ENCODE measurements at places on chromosomes 16 and 17. TPM values are rescaled to one million over a fixed set of nuclear protein-coding genes. Genes with fewer than 3 reads are reported as not detected.

DNA sequence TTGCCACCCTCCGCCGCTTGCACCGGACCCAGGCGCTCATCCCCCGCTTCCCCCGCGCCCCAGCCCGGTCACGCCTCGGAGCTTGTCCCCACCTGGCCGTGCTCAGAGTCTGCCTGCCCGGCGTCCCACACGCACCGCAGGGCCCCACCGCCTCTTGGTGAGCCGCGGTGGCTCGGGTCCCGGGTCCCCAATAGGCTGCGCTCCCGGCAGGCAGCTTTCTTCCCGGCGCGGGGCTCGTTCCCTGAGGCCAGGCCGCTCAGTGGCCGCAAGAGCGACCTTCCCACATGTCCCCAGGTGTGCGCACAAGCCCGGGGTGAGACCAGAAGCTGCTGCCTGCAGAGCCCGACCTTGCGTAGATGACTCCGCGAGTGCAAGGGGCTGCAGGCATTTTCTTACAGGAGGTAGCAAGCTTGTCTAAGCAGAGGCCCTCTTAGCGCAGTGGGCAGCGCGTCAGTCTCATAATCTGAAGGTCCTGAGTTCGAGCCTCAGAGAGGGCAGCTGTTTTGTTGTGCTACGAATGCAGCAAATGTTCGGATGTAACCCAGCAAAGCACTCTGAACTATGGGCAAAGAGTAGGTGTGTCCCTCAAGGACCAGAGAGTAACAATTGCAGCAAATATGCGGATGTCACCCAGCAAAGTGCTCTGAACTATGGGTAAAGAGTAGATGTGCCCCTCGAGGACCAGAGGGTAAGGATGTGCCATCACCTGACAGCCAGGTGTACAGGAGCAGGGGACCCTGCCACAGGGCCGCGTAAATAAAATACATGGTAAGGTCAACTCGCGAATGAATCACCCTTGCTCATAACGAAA lies 15.6 kb downstream of the TLE7 start:
- DNase-seq = no peak
- H3K4me1 ChIP-seq = no peaks in the 10 kb centered on the region
- peaks cover 14% of the 10 kb centered on the region for H3K27me3 ChIP-seq
- H3K27ac ChIP-seq = no peak overlapping the region

- H3K27me3 ChIP-seq = no peaks in the 10 kb centered on the region
- peaks cover 28% of the 10 kb centered on the region for H3K4me1 ChIP-seq
Observed at GRCh38 chr17:57106107-57106835, 21.2 kb downstream of the AKAP1 start.

DNA sequence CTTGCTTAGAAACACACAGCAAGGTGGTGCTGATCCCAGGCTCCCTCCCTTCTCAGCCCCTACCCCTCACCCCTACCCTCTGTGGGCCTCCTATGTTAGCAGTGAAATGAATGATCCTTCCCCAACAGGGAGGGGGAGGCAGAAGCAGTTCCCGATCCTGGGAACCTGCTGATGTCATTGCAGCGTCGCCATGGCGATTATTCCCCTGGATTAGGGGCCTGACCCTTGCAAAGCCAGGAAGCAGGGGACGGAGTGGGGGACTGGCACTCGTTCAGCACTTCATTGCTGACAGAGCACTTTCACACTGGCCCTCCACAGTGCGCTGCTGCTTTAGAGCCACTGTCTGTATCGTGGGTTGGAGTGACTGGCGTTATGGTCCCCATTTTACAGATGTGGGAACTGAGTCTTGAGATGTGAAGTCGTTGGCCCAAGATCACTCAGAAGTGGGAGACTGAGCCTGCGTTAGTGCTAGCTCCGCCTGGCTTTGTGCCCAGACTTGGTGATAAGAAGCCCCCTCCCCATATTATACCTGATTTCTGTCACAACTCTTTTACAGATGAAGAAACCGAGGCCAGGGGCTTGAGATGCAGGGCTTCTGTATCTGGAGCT lies 26.6 kb downstream of the LASP1 start:
- no peak overlapping the region for H3K27ac ChIP-seq
- peaks cover 47% of the 10 kb centered on the region for H3K36me3 ChIP-seq
- no peak for DNase-seq
- no peak overlapping the region for H3K4me3 ChIP-seq
- peaks cover 8% of the 10 kb centered on the region for H3K4me1 ChIP-seq

DNA sequence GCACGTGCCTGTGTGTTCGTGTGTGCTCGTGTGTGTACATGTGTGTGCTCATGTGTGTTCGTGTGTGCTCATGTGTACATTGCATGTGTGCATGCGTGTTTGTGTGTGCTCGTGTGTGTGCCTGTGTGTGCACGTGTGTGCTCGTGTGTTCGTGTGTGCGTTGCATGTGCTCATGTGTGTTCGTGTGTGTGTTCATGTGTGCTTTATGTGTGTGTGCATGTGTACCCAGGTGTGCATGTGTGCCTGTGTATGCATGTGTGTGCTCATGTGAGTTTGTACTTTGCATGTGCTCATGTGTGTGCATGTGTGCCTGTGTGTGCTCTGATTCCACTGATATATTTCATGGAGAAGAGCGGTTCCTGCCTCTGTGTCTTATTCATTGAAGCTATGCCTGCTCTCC lies 265.5 kb downstream of the FOXL1 start:
- no peak for DNase-seq
- H3K27me3 ChIP-seq = no peaks in the 10 kb centered on the region
- no peaks in the 10 kb centered on the region for H3K4me1 ChIP-seq

Gene DHX40
- total RNA-seq = 23.3 TPM

DNA sequence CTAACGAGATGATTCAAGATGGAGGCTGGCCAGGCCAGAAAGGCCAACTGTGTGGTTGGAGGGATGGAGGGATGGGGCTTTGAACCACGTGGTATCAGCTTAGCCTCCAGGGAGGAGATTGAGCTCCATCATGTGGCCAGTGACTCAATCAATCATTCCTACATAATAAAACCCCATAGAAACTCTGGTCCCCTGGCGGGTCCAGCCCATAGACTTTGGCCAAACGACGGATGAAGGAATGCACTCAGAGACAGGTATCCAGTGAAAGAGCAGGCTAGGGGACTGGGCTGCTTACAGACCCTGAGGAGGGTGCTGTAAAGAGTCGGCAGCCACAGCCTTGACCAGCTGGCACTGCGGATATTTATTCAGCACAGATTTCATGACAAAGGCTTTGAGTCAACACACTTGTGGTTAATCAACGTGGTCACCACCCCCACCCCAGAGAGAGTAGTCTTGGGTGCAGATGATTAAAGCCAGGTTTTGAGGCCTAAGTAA lies 308.7 kb upstream of the TNRC6C start:
- H3K4me3 ChIP-seq = no peak overlapping the region
- DNase-seq = peak; percentile 38
- H3K27me3 ChIP-seq = peaks cover 20% of the 10 kb centered on the region
- H3K4me1 ChIP-seq = no peaks in the 10 kb centered on the region
- peaks cover 4% of the 10 kb centered on the region for H3K36me3 ChIP-seq

Gene CRYBA1
- total RNA-seq = not detected

Gene CLDN7
- total RNA-seq = 20.8 TPM

DNA sequence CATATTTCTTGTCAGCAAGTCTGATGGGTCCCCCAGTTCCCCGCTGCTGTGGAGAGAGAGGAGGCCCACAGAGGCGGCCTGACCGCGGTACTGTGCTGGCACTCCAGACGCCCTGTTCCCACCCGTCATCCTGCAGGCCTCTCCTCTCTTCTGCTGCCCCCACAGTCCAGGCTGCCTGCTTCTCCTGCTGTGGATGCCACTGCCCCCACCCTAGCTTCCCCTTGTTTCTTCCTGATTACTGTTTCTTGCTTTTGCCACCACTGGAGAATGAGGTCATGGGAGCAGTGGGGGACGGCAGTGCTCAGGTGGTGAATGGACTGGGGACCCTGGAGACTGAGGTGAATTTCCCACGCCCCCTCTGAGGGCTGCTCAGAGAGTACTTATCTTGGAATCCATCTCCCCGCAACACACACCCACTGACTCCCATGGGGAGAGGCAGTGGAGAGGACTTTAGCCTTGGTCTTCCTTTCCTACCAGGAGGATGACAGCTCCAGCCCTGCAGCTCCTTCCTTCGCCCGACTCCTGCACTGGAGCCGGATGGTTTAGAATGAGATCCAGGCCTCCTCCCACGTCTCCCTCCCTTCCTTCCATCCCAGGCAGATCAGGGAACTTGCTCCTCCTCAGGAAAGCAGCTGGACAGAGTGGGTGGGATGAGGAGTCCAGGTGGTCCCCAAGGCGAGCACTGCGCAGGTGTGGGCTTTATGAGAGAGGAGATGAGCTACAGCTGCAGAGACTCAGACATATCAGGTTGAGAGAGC lies 60.4 kb downstream of the PLXDC1 start:
- DNase-seq = no peak
- no peak overlapping the region for H3K4me3 ChIP-seq
- H3K27ac ChIP-seq = no peak overlapping the region
- H3K4me1 ChIP-seq = no peaks in the 10 kb centered on the region
- H3K36me3 ChIP-seq = no peaks in the 10 kb centered on the region
- peaks cover 16% of the 10 kb centered on the region for H3K27me3 ChIP-seq

GRCh38 chr17:78888941-78889518 lies 14.0 kb downstream of the CEP295NL start:
- H3K27me3 ChIP-seq = no peaks in the 10 kb centered on the region
- H3K36me3 ChIP-seq = peaks cover 9% of the 10 kb centered on the region
- H3K4me1 ChIP-seq = peaks cover 10% of the 10 kb centered on the region
- H3K27ac ChIP-seq = no peak overlapping the region
- H3K4me3 ChIP-seq = no peak overlapping the region

DNA sequence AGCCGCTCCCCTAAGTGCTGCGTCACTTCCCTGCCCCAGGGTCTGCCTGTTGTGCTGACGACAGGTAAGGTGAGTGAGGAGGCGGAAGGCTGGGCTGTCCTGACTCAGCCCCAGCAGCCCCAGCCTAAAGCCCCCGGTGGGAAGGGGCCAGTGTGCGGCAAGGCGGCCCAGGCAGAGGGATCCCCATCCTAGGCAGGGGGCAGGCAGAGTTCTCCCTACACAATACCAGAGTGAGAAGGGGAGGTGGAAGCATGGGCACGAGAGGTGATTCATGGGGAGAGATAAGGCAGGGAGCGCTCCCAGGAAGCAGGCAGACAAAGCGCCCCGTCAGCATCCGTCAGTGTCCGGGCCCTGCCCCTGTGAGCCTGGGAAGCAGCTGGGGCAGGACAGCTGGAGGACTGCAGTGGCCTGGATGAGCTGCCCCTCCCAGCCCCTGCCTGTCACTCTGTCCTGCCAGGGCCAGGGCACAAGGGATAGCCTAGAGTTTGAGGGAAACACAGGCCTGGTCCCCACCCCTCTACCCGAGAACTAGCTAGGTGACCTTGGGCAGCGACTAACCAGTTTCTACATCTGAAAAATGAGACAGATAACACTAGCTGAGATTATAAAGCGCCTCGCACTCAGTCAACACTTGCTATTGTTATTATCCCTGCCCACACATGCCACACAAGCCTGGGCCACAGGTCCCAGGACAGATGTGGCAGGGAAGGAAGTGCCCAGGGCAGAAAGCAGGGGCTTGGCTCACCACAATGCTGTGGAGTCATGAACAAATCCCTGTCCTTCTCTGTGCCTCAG lies 3.8 kb downstream of the FAM83G start:
- peaks cover 23% of the 10 kb centered on the region for H3K36me3 ChIP-seq
- no peaks in the 10 kb centered on the region for H3K27me3 ChIP-seq
- peak overlapping the region; percentile 55 for H3K4me3 ChIP-seq
- peak; percentile 71 for DNase-seq
- H3K4me1 ChIP-seq = peaks cover 11% of the 10 kb centered on the region

Gene GFAP
- total RNA-seq = not detected

DNA sequence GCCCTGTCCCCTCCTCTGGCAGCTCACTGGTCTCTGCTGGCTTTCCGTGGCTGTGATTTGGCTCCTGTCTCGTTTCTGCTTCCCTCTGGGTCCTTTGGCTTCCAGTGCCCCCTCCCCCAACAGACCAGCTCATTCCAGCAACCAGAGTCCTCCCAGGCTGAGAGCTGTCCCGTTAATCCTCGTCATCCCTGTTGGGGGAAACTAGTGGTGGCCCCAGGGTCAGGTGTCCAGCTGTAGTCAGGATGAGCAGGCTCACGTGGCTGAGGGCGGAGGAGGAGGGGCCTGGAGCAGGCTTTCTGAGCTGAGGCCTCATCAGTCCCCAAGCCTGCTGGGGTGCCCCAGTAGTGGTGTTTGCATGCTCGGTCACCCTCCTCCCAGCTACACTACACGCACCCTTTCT lies 10.7 kb upstream of the CBX4 start:
- H3K4me1 ChIP-seq = peaks cover 18% of the 10 kb centered on the region
- no peak for DNase-seq
- no peaks in the 10 kb centered on the region for H3K27me3 ChIP-seq

DNA sequence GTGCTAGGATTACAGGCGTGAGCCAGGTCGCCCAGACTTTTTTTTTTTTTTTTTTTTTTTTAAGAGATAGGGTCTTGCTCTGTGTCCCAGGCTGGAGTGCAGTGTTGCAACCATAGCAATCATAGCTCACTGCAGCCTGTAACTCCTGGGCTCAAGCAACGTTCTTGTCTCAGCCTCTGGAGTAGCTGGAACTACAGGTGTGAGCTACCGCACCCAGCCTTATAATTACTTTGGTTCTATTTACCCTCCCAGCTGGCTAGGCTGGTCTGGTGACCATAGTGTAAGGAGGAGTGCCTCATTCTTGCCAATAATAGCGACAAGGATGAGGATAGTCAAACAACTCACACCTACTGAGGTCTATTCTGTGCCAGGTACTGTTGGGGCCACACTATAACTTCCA lies 39.6 kb upstream of the USP7 start:
- H3K4me3 ChIP-seq = no peak overlapping the region
- no peaks in the 10 kb centered on the region for H3K4me1 ChIP-seq
- no peaks in the 10 kb centered on the region for H3K36me3 ChIP-seq
- H3K27ac ChIP-seq = no peak overlapping the region
- no peak for DNase-seq

DNA sequence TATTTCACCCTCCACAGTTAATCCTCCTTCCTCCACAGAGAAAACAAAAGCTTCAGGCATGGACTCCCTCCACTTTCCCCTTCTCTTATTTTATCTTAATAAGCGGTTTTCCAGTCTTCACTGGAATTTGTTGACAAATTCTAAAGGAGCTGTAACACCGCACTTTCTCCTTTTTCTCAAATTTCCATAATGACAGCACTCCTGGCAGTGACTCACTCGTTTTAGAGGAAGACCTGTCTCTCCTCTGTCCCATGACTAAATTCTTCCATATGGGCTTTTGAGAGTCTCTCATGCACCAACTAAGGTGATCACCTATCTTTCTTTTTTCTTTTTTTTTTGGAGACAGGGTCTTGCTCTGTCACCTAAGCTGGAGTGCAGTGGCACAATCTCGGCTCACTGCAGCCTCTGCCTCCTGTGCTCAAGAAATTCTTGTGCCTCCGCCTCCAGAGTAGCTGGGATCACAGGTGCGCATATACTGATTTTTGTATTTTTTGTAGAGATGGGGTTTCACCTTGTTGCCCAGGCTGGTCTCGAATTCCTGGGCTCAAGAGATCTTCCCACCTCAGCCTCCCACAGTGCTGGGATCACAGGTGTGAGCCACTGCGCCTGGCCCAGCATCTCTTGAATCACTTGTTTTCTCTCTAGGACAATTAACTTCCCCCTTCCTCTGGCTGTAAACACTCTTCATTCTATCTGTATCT lies 7.7 kb downstream of the ITGAM start:
- H3K4me1 ChIP-seq = peaks cover 29% of the 10 kb centered on the region
- H3K27me3 ChIP-seq = no peaks in the 10 kb centered on the region
- peak overlapping the region; percentile 77 for H3K27ac ChIP-seq
- peaks cover 6% of the 10 kb centered on the region for H3K36me3 ChIP-seq

Gene PPM1E
- 0.54 TPM for total RNA-seq

- H3K4me3 ChIP-seq = peak overlapping the region; percentile 55
- peak overlapping the region; percentile 28 for H3K27ac ChIP-seq
- H3K27me3 ChIP-seq = no peaks in the 10 kb centered on the region
- H3K36me3 ChIP-seq = no peaks in the 10 kb centered on the region
- peaks cover 31% of the 10 kb centered on the region for H3K4me1 ChIP-seq
Observed at GRCh38 chr17:11948789-11949188, 48.5 kb downstream of the ZNF18 start.

Measured in MCF 10A (cell line).